ENCODE measurements at places on chromosomes 12 and 14.

DNA sequence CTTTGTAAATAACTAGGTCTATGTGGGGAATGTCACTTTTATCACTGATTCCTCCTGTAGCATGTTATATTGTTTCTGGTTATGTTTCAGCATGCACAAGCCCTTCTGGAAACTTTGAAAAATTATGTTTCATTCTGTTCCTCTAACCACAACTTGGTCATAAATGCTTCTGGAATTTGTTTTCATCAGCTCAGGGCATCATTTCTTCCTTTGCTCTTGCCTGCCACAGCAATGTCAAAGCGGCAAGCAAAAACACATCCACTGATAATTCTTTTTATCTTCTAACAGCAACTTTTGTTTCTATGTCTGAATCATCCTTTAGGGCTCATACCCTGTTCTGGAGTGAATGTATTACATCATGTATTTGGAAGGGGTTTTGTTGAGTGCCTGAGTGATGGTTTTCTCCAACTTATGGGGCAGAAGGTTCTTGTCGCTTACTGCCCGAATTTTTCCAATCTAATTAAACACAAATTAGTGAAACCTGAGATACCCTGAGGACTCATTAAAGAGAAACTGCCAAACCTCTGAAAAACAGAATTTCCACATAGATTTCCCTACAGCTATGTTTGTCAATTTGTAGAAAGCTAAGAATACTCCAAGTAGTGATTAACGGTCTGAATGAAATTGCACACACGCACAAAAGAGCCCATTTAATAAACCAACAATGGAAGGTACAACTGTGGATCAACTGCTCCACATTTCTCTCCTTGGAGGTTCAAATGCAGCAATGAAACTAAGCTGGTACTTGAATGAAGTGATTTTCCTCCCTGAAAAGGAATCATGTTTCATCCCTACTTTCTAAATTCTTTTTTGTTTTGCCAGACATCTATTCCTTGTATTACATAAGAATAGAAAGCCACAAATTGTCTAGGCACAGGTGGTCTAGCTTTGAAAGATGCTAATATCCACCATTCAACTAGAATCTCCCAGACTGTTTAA is 173.5 kb upstream of the KRR1 start:
- no peak for DNase-seq

DNA sequence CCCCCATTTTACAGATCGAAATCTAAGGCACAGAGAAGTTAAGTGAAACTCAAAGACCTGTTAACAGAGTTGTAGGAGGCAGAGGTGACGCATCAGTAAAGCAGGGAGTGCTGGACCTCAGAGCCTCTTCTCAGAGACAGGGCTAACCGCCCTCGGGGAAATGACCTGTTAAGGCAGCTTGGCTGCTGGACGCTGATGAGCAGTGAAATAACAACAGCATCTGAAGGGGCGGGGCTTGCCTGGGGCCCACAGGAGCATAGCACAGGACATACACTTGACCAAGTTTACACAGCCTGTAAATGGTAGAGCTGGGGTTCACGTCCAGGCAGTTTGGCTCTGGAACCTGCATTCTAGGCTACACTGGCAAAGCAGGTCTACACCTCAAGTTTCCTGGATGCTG is 39.3 kb downstream of the LRTM2 start:
- no peak for DNase-seq

GRCh38 chr12:110124269-110124995 is at the start of gene IFT81:
TSS of gene IFT81 (plus strand) at chr12:110124357. CDS start at chr12:110127381, 3,024 bp downstream.
- peak; percentile 94 for DNase-seq

DNA sequence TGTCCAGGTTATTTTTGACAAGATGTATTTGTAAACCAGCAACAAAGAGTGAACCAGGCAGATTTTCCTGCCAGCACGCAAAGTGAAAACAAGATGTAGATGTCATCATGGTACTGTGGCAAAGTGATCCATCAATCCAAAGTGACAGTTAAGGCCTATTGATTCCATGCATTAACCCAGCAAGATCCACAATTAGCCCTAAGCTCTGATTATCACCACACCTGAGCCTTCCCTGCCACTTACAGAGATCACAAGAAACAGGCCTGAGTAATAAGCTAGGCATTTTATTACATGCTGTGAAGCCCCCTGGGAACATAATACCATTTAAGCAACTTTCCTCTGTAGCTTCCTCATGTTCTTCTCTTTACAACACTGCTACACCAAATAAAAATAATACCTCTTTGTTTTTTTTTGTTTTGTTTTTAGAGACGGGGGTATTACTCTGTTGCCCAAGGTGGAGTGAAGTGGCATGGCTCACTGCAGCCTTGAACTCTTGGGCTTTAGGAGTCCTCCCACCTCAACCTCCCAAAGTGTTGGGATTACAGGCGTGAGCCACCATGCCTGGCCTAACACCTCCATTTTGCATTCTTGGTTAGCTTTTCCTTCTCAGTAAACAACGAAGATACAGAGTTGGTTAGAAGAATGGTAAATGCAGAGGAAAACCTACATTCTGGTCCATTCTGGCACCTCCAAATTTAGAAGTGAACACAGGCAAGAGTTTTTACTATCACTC is 85.5 kb downstream of the STON2 start:
- no peak for DNase-seq

DNA sequence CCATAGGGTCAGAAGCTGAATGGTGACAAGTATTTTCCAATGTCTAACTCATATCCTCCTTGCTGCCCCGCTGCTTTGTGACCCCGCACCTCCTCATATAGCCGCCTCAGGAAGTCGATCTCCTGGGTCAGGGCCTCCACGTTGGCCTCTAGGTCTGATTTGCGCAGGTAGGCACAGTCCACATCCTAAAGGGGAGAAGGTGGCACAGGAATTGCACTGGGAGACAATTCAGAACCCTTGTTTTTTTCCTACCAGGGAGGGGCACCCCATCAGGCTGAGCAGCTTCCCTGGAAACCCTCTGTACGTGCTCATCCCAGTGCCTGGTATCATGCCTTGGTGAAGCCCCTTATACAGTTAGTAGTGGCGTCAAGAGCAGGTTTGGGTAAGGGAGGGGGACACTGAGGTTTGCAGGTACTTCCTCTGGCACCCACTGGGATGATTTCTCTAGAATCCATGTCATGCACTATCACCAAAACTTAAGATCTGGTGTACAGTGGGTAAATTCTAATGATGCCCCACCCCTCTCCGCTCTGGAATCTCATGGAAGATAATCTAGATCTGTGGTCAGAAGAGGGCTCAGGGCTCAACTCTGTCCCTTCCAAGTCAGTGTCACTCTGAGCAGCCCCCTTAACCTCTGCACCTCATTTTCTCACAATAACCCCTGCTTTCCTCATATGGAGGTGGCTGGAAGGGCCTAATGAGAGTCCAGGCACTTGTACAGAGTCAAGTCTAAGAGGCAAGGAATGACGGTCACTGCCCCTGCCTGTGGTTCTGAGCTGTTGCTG is 20.1 kb upstream of the KRT86 start:
- no peak for DNase-seq

DNA sequence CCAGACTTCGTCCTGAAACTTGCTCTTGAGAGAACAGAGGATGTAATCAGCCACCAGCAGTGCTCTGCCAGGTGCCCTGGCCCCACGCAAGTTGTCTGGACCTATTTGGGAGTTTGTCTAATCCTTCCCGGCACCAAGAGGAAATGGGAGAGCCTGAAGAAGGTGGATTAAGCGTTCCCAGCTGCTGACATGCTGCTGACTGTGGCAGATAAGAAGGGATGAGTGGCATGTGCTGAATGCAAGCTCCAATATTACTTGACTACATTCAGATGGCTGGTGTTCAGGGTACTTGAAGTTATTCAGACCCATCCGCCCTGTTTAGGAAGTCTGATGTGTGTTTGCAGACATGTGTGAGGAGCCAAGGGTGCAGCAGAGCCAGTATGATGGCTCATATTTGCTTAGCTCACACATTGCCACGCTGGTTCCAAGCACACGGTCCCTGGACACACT is 440.6 kb upstream of the CCDC196 start:
- no peak for DNase-seq

DNA sequence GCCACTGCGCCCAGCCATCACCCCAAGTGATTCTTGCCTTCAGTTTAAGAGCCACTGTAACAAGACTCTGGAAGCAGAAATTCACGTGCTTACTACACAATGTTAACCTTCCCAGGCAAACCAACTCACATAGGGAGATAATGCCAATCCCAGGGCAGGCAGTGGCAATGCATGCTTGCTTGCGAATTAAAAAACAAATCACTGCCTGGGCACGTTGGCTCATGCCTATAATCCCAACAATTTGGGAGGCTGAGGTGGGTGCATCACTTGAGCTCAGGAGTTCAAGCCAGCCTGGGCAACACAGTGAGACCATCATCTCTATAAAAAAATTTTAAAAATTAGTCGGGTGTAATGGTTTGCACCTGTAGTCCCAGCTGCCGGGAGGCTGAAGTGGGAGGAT is 37.8 kb upstream of the P2RX4 start:
- DNase-seq, result no peak

GRCh38 chr14:78154827-78155226 is 15.3 kb upstream of the NRXN3 start:
- no peak for DNase-seq

DNA sequence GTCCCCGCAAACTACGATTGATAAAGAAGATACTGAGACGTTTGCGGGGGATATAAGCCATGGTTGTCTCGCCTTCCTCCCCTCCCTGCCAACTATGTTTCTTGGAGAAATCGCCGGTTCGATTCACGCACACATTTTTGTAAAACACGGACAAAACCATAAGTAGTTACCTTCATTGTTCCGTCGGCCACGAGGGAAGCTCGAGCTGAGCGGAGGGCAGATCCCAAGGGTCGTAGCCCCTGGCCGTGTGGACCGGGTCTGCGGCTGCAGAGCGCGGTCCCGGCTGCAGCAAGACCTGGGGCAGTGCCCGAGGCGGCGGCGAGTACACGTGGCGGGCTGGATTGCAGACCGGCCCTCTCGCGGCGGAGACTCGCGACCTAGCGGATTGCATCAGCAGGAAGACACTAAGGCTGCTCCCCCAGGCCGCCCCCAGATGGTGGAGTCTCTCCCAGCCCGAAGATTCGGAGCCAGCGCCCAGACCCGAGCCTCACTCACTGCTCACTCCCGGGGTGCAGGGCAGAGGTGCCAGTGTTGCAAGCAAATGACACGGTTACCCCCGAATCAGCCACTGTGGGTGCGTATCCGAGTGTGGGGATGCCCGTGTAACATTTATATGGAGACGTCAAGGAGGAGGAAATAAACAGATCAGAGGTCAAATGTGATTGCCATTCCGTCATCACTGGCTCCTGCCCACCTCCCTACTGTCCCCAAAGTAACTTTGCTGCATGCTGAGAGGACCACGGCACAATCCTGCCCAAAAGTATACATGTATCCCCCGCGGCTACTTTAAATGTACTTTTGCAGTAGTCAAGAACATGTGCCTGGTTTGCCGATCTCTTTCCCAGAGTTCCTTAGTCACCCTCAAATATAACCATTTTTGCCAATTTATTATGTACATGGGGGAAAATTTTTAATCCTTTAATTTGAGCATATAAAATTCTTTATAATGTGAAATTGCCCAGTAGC is at the start of gene BCAT1:
Gene BCAT1 (minus strand): TSS at position 345 of the 966 bp plus-strand sequence. CDS start 169 bp downstream, at position 176.
- DNase-seq, result peak; percentile 46

GRCh38 chr12:116650062-116650461 is 87.8 kb downstream of the SPRING1 start:
- DNase-seq, result no peak

- peak; percentile 12 for DNase-seq
These were observed 846.7 kb downstream of the TMEM121 start for GRCh38 chr14:106372870-106373652.

DNA sequence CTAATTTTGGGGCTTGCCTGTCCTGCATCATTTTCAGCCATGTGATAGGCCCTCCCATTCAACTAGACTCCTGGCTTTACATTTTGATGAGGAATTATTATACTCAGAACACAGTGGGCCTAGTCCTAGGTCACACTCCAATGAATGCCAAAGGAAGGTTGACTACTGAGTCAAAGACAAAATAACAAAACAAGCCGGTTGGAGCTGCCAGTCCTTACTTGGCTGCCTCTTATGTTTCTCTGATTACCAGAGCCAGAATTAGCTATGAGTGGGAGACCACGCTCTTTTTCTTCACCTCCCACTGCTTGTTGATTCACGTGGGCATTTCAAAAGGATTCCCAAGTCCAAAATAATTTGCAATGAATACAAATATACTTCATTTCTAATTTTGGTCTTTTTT is 78.1 kb upstream of the USP44 start:
- no peak for DNase-seq

GRCh38 chr12:28550757-28551704 is 360.8 kb downstream of the CCDC91 start:
- DNase-seq, result no peak

GRCh38 chr12:56521209-56521589 is 421 bp upstream of the RBMS2 start:
- no peak for DNase-seq

GRCh38 chr14:74864198-74864597 is 11.7 kb downstream of the PROX2 start:
- DNase-seq, result no peak

DNA sequence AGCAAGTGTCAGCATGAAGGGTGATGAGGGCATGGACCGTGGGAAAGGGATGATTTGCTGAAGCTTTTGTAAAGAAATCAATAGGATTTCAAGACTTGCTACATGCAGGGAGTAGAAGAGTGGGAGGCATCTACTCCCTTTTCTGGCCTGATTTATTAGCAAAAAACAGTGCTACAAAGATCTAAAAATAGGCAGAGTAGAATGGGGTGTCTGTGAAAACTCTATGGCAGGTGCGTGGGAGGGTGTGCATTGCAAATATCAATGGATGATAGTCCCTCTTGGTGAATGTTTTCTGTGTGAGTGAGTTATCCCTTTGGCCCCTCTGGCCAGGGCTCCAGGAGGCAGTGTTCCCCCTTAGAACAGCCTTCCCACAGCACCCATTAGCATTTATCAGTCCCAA is 139.0 kb downstream of the SMOC1 start:
- no peak for DNase-seq

DNA sequence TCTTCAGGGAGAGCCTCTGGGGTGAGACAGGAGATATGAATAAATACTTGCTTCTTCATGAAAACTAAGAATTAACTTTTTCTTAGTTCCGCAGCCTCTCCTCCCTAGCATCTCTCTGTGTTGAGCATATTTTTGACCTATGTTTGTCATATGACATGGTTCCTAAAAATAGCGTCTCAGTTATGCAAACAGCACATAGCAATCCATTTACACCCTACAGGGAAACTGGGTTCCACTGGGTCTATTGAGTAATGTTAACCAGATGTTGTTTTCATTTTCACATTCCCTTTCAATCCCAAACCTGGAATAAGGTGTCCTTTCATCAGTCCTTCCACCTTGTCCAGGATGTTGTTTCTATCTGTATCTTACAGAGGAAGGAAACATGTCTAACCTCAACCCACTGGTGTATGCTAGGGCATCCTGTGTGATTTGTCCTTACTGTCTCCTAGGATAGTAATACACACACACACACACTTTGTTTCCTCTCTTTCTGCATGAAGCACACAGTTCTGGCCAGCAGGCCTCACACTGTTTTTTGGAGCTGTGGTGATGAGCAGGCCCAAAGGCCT is 1543.5 kb downstream of the AACS start:
- DNase-seq, result no peak
